HTR-8/SVneo (cell line): ENCODE measurements at places on chromosomes 7 and 10.

DNA sequence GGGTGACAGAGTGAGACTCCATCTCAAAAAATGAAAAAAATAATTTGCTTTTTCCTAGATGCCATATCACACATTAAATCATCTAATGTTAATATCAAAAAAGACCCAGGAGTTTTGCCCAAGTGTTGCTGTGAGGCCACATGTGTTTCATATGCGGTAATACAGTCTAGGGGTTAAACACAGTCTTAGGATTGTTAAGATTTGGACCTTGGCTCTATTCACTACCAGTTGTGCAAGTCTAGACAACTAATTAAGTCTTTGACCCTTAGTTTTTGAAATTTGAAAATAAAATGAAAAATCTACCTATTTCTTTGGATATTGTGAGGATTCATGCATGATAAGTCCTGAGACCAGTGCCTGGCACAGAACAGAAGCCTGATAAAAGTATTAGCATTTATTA is 14.9 kb upstream of the MALRD1 start:
- no peak for DNase-seq

DNA sequence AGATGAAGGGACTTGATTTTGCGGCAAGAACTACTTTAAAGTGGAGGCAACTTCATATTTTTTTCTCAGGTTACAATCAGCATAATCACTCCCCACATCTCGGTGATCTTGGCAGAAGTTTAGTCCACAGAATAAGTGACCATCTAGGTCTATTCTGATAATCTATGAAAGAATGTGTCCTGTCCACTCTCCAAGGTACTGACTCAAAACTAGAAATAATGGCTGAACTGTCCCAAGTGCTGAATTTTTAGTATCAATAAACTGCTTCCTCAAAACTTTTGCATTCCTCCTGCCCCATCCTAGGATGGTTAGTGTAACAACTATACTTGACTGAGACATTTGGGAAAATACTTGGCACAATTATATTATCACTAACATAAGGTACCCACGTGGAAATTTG is 10.9 kb upstream of the CHRM2 start:
- no peak for DNase-seq

DNA sequence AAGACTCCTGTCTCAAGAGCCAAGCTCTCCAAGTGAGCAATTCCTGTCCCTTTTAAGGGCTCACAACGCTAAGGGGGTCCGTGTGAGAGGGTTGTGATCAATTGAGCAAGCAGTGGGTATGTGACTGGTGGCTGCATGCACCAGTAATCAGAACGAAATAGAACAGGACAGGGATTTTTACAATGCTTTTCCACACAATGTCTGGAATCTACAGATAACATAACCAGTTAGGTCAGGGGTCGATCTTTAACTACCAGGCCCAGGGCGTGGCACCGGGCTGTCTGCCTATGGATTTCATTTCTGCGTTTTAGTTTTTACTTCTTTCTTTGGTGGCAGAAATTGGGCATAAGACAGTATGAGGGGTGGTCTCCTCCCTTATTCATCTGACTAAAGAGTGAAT is 54.9 kb upstream of the SP4 start:
- no peak for DNase-seq

DNA sequence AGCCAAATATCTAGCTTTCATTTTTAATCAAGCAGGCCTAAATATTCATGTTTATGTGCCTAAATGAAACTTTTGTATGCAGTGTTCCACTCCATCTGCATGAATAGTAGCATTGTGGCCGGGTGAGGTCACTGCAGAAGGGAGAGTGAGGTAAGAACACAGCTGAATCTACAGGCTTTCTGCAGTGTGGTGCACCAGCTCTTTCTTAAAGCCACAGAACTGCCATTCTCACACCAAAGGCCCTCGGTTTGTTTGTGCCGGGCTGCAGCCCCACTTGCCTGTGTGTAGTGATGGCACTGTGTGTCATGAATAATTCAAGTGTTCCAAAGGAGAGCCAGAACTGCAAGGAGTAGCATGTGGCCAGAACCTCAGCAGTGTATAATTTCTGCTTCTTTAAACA is 204.1 kb downstream of the TRIL start:
- DNase-seq, result no peak

GRCh38 chr10:126175641-126176262 is 212.5 kb downstream of the ADAM12 start:
- DNase-seq, result no peak

DNA sequence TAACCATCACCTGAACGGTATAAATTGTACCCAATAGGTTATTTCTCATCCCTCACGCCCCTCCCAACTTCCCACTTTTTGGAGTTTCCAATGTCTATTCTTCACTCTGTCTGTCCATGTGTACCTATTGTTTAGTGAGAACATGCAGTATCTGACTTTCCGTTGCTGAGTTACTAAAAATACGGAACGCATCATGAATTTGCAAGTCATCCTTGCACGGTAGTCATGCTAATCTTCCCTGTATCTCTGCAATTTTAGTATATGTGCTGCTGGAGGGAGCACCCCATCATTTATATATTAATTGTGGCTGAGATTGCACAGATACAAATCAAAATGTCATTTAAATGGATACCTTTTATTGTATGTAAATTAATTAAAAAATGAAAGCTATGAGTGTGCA is 75.7 kb upstream of the SFMBT2 start:
- no peak for DNase-seq

GRCh38 chr10:123357421-123357930 is 203.3 kb downstream of the BUB3 start:
- no peak for DNase-seq

DNA sequence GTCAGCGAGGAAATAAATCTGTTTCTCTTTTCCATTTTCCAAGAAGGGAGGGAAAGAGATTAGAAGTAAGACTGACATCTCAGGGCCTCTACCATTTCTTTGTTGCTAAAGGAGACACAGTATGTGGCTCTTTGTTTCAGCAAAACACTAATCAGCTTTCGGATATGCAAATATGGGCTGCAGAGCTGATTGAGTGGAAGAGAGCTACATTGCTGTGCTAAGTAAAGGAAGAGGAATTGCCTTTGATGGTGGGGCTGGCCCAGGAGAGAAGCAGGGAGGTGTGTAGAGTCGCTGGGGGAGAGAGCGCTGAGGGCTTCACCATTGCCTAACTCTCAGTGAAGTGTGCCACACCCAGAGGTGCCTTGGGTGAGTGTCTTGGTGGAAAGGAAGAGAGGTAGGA is 284.8 kb downstream of the SDK1 start:
- no peak for DNase-seq

DNA sequence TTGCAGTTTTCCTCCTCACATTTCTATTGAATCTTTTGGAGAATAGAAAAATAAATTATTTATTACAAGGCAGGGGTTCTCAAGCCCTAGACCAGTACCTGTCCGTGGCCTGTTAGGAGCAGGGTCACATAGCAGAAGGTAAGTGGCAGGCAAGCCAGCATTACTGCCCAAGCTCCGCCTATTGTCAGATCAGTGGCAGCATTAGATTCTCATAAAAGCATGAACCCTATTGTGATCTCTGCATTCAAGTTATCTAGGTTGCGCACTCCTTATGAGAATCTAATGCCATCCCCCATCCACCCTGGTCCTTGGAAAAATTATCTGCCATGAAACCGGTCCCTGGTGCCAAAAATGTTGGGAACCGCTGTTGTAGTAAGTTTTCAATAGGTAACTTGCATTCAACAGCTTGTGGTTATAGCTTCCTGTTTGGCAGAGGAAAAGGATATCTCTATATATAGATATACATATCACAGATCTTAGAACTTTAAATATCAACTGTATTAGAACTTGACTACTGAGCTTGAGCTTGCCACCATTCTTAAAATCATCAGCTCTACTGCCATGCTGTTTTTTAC is 165.1 kb downstream of the AHR start:
- no peak for DNase-seq

DNA sequence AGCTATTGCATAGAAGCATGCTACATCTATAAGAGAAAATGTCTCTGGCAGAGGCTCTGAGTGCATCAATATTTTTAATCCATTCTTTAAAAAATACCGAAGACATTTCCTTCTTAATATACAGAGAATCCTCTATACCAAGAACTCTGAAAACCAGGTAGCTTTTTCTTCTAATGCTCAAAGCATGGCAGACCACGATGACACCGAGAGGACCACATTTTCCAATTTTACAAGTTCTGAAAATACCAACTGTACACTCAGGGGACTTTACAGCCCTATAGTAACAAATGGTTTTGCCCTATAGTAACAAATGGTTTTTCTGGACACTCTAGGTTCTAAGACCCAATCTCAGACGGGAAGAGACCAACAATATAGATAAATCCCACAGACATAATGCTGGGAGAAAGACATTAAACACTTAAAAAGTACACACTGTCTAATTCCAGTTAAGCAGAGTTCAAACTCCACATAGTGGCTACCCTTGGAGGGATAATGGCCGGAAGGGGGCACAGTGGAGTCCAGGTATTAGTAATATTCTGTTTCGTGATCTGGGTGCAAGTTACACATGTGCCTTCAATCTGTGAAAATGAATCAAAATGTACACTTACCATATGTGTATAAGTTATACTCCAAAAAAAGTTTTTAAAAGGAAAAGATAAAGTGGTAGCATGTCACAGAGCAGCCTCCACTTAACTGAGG is 26.2 kb downstream of the CCDC6 start:
- no peak for DNase-seq

GRCh38 chr7:54888067-54888733 is 129.2 kb upstream of the SEC61G start:
- no peak for DNase-seq

GRCh38 chr10:62264702-62265436 is 3.8 kb downstream of the RTKN2 start:
- peak; percentile 67 for DNase-seq

DNA sequence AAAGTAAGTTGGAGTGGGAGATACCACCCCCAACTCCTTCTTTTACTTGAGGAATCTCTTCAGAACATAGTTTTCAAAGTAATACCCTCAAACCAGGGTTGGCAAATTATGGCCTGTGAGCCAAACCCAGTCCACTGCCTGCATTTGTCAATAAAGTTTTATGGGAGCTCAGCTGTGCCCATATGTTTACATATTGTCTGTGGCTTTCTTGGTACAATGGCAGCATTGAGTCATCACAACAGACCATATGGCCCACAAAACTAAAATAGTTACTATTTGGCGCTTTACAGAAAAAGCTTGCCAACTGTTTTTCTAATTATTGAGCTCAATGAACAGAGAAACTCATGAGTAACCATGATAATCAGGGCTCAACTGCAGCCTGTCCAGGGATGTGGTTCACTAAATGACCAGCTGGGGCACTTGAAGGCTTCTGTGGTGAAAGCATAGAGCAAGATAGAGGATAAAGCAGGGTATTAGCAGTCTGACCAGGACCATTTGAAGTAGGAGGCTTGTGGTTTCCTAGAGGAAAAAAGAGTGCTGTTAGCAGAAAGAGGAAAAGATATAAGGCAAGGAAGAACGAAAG is 196.0 kb upstream of the GRB10 start:
- no peak for DNase-seq

GRCh38 chr7:157619753-157620525 is 283.1 kb downstream of the DNAJB6 start:
- no peak for DNase-seq

DNA sequence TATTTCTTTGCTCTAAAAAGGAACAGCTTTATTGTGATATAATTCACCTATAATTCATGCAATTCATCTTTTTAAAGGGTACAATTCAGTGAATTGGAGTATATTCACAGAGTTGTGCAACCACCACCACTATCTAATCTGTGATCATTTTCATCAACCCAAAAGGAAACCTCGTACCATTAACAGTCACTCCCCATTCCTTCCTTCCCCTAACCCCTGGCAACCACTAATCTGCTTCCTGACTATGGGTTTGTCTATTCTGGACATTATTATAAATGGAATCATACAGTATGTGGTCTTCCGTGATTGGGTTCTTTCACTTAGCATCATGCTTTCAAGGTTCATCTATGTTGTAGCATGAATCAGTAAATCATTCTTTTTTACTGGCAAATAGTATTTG is 52.3 kb downstream of the MKI67 start:
- DNase-seq, result no peak

GRCh38 chr10:61346796-61347413 is 106.3 kb downstream of the TMEM26 start:
- DNase-seq, result no peak

DNA sequence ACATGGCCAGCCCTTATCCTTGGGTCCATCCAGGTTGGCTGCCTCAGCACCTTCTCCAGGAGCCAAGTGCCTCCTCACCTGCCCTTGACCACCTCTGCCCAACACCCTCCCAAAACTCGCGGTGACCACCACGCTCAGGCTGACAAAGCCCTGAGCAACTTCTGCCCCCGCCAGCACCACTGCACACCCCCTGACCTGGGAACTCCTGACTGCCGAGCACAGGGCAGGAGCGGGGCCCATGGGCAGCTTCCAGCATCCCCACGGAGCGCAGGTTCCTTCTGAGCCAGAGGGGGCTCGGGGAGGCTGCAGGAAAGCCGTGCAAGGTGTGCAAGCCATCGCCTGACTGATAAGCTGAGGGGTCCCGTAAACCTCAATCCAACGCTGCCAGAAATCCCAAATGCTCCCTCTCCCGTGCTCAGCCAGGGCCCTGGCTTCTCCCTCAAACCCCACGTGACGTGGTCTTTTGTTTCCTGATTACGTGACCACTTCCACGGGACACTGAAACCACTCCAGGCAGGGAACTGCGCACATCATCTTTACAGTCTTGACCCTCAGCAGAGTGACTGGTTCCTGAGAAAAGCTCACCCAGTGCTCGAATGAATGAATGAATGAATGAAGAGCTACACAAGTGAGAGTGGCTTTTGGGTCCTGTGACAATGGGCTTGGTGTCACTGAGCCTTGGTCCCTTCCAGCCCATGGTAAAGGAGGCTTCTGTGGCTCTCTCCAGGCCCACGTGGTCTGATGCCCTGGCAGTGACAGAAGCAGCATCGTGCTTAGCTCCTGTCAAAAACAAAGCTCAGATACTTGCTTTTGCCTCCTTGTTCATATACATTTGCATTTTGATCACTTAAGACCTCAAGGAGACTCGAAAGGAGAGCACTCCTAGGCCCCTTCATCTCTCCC is 249.8 kb upstream of the PPP2R2D start:
- no peak for DNase-seq

GRCh38 chr7:38160003-38160571 is 18.0 kb upstream of the STARD3NL start:
- DNase-seq, result no peak

DNA sequence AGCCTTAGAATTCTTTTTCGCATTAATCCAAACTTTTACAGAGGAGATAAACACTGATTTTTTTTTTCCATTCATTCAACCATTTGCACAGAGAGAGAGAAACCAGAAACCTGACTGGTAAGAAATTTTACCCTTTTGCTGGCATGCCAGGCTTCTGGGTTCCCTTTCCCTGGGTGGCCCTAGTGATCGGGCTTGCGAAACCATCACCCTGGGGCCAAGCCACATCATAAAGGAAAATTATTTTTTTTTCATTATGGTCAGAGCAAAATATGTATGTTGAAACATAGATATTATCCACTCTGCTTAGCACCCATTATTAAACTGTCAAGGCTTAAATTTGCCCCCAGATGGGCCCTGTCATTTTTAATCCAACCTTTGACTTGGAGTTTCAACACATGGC is 55.4 kb upstream of the INHBA start:
- no peak for DNase-seq

DNA sequence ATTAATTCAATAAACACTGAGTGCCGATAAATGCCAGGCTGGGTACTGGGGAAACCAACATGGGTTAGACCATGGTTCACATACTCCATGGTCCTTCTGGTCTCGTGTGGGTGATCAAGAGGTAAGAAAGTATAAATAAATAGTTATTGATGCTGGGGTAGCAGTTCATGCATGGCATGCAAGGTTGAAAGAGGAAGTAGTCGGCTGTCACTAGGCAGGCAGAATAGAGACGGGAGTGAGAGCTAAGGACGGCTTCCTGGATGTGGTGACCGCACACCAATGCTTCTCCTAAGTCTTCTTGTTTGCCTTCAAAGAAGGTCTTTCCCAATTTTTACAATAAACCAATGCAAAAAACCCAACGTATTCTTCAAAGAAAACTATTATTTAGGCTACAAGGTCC is 208.6 kb downstream of the ADAM12 start:
- no peak for DNase-seq
